ENCODE measurements at places on chromosomes 6 and 20. TPM values are rescaled to one million over a fixed set of nuclear protein-coding genes. Genes with fewer than 3 reads are reported as not detected.

DNA sequence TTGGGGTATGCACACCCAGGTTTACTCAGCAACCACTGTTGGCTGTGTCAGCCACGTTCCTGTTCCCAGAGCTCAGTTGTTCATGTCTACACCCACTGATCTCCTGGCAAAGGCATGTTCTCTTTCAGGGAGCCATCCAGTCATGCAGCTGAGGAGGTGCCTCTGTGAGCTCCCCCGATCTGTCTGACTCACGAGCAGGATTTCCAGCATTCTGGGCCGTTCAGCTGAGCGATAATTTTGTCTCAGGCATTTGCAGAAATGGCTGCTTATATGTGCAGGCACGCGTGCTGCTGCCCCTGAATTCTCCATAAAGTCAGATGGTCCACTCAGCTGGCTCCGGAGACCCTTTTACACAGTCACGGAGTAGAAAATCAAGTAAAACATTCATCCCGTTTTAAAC lies 78.4 kb upstream of the IYD start:
- no peaks in the 10 kb centered on the region for H3K36me3 ChIP-seq
- no peaks in the 10 kb centered on the region for H3K4me1 ChIP-seq
- no peak for DNase-seq
- H3K27ac ChIP-seq, result no peak overlapping the region
- H3K27me3 ChIP-seq, result no peaks in the 10 kb centered on the region
- H3K4me3 ChIP-seq, result no peak overlapping the region

The EMILIN3 gene
- not detected for total RNA-seq

DNA sequence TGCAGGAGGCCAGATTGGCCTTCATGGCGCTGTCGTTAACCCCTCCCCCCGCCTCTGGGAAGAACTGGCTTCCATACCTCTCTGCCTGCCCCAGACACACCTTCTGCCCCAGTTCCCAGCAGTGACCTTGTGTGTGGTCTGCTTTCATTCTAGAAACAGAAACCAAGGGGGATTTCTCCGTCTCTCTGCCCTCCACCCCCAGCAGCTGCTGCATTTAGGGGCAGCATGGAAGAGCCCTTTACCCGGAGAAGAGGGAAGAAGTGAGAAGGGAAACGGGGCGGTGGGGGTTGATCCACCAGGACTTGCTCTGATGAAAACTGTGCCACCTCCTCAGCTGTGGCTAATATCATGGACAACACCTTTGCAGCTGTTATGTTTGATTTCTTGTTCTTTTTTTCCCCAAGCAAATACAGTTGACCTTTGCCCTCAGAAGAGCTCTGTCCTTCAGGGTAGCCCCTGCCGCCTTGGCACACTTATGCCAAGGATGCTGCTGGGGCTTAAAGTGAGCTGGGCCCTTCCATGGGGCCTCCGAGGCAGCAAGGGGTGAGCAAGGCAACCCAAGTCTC lies 6.1 kb downstream of the GLP1R start:
- no peak for DNase-seq
- peaks cover 4% of the 10 kb centered on the region for H3K27me3 ChIP-seq
- H3K36me3 ChIP-seq, result no peaks in the 10 kb centered on the region
- no peaks in the 10 kb centered on the region for H3K4me1 ChIP-seq
- H3K27ac ChIP-seq, result no peak overlapping the region

GRCh38 chr6:31441365-31442267 lies 38.2 kb downstream of the MICA start:
- H3K4me1 ChIP-seq, result peaks cover 7% of the 10 kb centered on the region
- DNase-seq, result peak; percentile 69
- no peak overlapping the region for H3K4me3 ChIP-seq
- no peak overlapping the region for H3K27ac ChIP-seq
- H3K36me3 ChIP-seq, result no peaks in the 10 kb centered on the region

Data from CD4-positive, CD25-positive, alpha-beta regulatory T cell (primary cell).